ENCODE measurements at places on chromosomes 7 and 10. TPM values are rescaled to one million over a fixed set of nuclear protein-coding genes. Genes with fewer than 3 reads are reported as not detected.

GRCh38 chr10:16867556-16867955 is 50.3 kb upstream of the RSU1 start:
- no peak for DNase-seq

GRCh38 chr7:54186336-54186735 is 355.8 kb upstream of the VSTM2A start:
- DNase-seq = peak; percentile 6

The CCDC172 gene
- total RNA-seq = not detected

The CAV2 gene
- 49.2 TPM for total RNA-seq

The CYP2E1 gene
- 0.43 TPM for total RNA-seq
